ENCODE measurements at places on chromosomes 6 and 20.

GRCh38 chr6:30882759-30883684 is 1.3 kb upstream of the DDR1 start:
- DNase-seq: no peak

GRCh38 chr6:141260627-141261015 is 872.1 kb upstream of the GJE1 start:
- no peak for DNase-seq

DNA sequence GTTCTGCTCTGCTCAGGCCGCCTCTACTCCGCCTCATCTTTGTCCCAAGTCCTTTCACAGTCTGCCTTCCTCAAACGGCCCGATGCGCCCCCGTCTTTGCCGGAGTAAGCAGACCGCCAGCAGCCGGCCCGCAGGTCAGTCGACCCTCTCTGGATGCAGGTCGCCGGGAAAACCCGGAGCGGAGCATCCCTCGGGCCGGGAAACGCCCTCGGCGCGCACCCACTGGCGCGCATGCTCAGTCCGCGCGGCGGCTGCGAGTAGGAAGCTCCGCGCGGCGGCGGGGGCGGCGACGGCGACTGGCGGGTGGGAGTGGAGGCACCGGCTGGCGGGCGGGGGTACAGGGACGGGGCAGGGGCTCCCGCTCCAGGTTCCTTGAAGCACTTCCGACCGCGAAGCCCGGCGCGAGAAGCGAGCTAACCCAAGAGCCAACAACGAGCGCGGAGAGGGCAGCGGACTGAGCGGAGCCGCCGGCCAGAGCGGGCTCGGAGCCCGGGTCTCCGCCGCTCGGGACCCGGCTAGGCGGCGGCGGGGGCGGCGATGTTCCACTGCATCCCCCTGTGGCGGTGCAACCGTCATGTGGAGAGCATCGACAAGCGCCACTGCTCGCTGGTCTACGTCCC is at the start of gene LRRC1:
LRRC1 (plus strand) TSS at position 286 of the 620 bp plus-strand sequence; CDS start at position 538, 252 bp downstream.
- DNase-seq: peak; percentile 88

- DNase-seq: no peak
These were observed 7.9 kb upstream of the ZSCAN12 start for GRCh38 chr6:28407401-28407800.

- DNase-seq: no peak
These were observed 1.7 kb downstream of the JAG1 start for GRCh38 chr20:10671919-10672623.

GRCh38 chr6:136510782-136511181 is 39.4 kb downstream of the MAP7 start:
- no peak for DNase-seq

- DNase-seq: no peak
These were observed 73.9 kb downstream of the PHACTR3 start for GRCh38 chr20:59678288-59678687.

DNA sequence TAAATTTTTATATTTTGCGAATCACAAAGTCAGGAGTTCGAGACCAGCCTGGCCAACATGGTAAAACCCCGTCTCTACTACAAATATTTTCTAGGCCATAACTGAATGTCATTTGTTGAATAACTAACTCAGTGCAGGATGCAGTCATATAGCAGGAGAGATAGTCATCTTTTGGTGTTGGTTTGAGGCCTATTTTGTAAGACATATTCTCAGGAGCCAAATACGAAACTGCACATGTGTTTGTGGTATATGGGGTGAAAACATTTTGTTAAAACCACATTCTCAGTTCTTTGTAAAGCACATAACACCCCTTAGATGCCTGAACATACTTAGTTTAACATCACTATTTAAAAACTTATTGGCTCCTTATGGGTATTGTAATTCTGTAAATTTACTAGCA is 4.7 kb upstream of the ENPP5 start:
- DNase-seq: no peak

- no peak for DNase-seq
These were observed 1.8 kb downstream of the RIPOR2 start for GRCh38 chr6:24933868-24934401.

- no peak for DNase-seq
These were observed 131.5 kb downstream of the TFAP2C start for GRCh38 chr20:56760610-56761009.

DNA sequence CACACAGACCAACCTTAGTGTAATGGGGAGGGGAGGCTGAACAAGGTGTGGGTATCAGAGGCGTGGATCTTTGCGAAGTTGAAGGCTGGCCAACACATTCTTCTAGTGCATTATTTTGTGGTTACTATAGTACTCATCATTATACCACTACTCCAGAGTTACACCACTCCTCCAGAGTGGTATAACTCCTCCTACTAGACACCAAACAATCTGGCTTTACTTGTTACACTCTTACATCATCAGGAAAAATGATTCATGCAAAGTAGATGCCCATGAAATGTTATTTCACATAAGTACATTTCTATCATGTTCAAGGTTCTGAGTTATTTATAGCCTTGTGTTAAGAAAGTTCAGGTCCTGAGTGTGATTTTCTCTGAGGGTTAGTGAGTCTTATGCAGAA is 443.1 kb upstream of the OPRM1 start:
- no peak for DNase-seq

DNA sequence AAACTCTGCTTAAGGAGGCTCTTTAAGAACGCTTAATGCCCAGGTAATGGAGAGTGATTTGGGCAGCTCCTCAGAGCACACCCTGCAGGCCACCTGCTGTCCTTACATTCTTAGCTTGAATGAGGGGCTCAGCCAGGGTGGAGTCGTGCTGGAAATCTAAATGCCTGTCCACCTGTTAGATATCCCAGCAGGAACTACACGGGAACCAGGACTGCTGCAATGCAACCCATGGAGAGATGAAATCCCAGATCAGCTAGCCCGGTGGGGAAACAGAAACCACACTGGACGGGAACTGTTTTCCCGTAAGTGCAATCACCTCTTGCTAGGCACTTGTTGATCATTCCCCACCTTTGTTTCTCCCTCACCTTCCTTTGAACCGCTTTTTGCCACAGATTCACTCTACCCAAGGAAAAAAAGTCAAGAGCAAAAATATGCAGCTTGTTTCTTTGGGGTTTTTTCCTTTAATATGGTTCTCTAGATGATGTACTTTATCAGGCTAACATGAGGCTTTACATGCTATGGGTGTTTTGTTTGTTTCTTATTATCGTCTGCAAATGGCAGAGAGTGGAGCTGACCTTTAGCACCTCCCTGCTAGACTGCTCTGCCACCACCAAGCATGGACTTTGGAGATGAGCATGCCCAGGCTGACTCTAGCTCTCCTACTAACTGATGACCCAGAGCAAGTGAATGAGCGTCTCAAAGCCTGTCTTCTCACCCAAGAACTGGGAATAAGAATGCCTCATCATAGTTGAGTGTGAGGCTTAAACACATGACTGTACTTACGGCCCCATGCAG is 125.9 kb upstream of the TNFAIP3 start:
- DNase-seq: no peak

DNA sequence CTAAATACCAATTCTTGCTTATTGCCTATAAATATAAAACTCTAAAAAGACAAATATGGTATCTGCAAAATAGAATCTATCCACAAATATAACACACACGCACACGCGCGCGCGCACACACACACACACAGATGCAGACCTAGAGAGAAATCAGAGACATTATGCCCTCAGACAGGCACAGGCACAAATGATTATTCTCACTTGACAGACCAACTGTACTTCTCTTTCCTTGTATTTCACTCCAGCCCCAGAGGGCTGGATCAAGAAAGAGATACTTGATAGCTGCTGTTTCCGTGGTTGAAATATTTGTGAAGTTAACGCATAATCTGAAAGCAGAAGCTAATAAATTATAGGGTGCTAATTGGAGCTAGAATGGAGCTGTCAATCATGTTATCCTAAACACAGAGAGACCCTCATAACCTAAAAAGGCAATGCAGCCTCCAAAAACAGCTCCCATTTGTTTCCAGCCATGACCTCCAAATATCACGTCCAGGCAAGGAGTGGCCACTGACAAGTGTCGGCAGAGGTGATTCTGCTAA is 11.5 kb downstream of the VGLL2 start:
- no peak for DNase-seq

DNA sequence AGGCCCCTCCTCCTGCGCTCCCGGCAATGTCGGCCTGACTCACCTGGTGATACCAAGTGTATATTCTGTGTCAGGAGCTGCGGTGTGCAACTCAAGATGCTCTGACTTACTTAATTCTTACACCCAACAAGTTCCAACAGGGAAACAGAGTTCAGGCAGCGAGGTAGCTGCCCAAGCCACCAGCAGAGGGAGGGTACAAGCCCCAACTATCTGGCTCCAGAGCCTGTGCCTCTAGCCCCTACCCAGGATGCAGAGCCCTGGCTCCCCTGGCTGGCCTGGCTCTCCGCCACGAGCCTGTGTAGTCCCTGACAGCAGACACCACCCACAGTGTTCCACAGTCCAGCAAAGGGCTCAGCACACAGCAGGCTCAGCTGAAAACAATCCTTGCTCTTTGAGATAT is 34.9 kb downstream of the C20orf203 start:
- DNase-seq: no peak

- no peak for DNase-seq
These were observed 585.3 kb upstream of the ARID1B start for GRCh38 chr6:156191895-156192294.

- DNase-seq: no peak
These were observed 838.4 kb downstream of the QKI start for GRCh38 chr6:164252948-164253347.

DNA sequence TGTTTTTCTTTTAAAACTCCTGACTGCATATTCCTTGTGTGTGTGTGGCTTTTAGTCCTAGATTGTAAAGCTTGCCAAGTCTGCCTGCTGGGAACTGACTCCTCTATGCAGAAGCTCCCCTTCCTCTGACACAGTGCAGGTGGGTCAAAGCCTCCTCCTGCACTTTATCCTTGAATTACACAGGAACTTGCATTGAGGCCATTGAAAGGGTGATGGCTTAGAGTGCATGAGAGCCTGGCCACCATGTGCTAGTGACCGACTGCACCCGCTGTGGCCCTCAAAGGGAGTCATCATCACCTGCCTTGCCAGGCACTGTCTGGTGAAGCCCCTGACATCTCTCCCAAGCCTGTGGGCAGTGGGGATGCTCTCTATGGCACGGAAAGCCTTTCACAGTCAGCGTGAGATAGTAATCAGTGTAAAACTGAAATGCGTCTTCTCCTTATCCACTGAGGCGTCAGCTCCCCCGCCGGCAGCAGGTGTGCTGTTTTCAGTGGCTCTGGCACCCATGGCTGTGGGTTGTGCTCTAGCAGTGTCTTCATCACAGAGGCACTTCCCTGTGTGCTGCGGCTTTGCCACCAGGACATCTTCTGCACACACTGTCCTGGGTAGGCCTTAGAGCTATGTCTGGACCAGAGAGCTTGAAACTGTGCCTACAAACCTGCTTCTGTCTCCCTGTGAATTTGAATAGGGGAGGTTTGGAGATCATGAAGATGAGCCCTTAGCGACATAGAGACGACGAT is 87.9 kb downstream of the THBS2 start:
- no peak for DNase-seq

- DNase-seq: no peak
These were observed 36.0 kb downstream of the PIM1 start for GRCh38 chr6:37205997-37206340.

GRCh38 chr6:130966344-130966980 is 96.6 kb downstream of the EPB41L2 start:
- DNase-seq: no peak

GRCh38 chr6:88867841-88868731 is 95.3 kb downstream of the RNGTT start:
- no peak for DNase-seq

DNA sequence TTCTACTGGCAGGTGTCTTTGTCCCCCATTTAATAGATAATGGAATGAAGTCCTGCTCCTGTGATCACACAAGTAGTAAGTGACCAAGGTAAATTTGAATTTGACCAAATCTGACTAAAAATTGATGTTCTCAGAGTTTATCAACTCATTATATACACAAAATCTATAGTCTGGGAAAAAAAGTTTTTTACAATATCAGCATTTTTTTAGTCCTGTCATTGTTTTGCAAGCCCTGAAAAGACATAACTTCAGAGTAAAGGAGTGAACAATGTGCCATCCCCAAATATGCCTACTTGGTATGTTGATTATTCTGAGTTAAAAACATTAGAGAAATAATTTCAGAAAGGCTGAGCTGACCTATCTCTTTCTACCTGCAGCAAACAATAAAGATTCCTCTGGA is 114.2 kb downstream of the C6orf58 start:
- no peak for DNase-seq

- no peak for DNase-seq
These were observed 15.5 kb downstream of the ARMC12 start for GRCh38 chr6:35752330-35752729.

- no peak for DNase-seq
These were observed 18.0 kb downstream of the CDYL start for GRCh38 chr6:4794140-4794707.

DNA sequence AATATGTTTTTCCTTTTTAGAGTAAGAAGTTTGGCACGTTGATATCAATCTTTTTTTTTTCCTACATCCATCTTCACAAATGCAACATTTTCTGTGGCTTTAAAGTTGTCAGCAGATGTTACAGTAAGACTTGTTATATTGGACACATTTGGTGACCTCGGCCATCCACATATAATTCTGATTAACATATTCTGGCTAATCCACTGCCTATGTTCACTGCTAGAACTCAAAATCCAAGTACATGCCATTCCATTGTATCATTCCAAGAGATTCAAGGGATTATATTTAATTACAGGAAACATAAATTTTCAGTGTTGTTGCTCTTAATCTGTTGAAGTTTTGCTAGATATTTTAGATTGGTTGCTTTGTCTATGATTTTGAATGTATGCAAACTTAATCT is 367.6 kb downstream of the TENT5A start:
- DNase-seq: no peak

DNA sequence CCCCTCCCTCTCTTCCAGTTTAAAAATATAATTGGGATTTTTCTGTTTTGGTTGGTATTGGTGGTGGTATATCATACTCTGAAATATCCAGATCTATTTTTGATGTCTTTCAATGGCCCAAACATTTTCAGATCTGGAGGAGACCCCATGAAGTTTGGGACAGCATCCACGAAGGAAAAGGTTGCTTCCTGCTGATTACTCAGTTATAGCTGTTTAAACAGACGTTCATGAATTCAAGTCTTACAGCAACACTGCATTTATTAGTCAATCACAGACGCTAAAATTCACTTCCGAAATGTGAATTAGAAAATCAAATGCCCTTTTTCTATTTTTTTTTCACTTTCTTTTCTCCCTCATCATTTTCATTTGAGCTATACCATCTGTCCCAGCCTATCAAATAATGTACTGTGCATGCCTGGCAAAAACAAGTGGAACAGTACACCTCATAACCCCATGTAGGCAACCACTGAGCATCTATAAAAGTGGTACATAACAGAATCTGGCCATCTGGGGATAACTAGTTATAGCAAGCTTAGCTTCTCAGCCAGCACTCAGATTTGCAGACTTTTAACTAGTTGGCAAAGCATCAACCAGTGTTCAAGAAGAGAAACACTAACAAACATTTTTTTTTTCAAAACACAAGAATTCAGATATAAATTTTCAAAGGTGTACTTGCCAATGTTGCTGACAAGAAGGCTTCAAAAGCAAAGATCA is 124.5 kb downstream of the HIVEP2 start:
- DNase-seq: no peak
